ENCODE measurements at places on chromosomes 1 and 21.

- DNase-seq, result no peak
Measured at GRCh38 chr1:229848752-229849677, 218.0 kb upstream of the GALNT2 start.

- no peak for DNase-seq
Measured at GRCh38 chr21:14734191-14734590, 188.1 kb upstream of the SAMSN1 start.

GRCh38 chr21:20010691-20011200 is 987.5 kb upstream of the NCAM2 start:
- no peak for DNase-seq

GRCh38 chr21:33937931-33938339 is 22.3 kb upstream of the ATP5PO start:
- DNase-seq, result no peak

DNA sequence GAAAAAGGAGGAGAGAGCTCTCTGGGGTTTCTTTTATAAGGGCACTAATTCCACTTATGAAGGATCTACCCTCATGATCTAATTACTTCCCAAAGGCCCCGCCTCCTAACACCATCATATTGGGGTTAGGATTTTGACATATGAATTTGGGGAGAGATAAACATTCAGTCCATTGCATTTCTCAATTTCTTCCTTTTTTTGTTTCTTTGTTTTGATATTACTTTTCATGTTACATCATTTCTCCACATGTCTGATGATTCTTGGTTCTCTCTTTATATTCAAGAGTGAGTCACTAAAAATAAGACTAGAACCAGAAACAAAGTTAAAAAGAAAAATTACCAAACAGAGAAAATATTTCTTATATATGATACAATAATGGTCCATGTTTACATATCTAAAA is 63.2 kb upstream of the DUSP10 start:
- no peak for DNase-seq

- no peak for DNase-seq
Measured at GRCh38 chr1:224914292-224914900, 15.1 kb upstream of the DNAH14 start.

DNA sequence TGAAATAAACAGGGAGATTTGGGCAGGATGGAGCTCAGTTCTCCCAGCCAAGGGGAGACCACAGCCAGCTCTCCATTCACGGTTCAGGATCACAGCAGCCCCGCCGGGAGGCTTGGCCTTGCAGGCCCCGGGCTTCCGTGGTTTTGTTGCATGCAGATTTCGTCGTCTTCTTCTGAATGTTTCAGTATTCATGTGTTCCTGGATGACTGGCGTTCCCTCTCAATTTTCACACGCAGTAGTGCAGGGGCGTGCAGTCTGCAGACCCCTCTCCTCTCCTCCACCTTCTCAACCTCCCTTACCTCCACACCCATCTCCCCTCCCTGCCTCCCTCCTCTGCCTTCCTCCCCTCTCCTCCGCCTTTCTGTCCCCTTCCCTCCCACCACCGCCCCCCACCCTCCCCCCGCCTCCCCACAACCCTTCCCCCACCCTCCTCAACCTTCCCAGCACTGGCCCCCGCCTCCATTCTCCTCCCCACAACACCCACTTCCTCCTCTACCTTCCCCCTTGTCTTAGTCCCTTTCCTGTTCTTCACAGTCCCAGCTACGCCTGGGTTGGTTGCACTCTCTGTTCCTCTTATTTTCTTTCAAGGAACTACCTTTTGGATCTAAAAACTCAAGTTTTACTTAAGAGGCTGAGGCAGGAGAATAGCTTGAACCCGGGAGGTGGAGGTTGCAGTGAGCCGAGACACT is 8.4 kb upstream of the SLC19A1 start:
- no peak for DNase-seq

DNA sequence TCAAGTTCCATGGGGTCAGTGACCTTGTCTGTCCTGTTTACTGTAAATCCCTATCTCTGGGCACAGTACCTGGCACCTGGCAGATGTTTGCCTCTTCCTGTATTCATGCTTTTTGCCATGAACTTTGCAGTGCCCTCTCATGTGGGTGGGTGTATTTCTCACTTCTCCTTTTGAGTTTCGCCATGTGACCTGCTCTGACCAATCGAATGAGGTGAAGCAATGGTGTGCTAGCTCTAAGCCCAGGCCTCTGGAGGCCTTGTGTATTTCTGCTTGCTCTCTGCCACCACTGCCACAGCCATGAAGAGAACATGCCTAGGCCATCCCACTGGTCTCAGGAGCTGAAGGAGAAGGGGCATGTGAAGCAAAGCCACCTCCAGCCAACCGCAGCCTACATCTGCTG is 185.5 kb upstream of the ZC3H12A start:
- DNase-seq, result no peak

DNA sequence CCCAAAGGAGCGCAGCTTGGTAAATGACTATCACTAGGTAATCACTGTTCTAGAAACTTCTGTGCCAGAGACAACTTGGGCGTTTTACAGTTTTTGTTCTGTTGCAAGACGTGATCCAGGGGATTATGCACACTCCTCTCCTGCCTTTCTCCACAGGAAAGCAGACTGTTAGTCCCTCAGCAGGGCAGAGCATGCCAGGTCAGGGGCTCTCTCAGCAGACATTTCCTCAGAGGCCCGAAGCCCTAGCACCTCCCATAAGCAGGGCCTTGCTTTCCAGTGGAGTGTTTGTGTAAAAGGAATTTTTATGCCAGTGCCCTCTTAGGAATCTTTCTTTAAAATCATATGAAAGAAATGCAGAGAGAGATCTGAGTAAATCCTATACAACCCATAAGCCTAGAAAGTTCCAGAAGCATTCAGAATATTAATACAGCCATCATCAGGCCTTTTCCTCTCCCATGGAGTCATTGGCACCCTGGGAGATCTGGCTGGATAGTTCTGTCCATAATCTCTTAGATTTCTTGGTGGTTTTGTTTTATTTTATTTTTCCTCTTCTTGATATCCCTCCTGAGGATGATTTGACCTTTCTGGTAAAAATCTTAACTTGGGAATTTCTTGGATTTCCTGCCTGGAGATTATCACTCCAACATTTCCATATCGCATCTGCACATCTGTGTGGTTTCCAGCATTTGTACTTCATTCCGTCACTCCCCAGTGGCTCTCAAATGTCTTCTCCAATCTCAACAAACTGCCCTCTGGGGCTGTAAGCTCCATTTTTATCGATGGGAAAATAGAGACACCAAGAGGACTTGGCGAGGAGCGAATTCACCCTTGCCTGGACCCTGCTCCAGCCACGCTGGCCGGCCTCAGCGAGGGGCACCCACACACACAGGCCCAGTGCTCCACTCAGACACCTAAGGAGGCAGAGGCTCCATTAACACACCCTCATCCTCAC is 116.1 kb downstream of the PSMG1 start:
- DNase-seq, result no peak

All from SK-N-MC (cell line).